Stimulated activated naive CD8-positive, alpha-beta T cell treated with anti-CD3 and anti-CD28 coated beads, Interleukin-15, Interleukin-2, amounts not matched to agents 100 U/mL and 50 U/mL, for 24 hours (primary cell): ENCODE measurements at places on chromosomes 12 and 14.
A peak's percentile ranks its signal among the peaks of the same experiment; 100 is the strongest.

- no peak for DNase-seq
These were observed 7.7 kb downstream of the GATC start for GRCh38 chr12:120453977-120454376.

DNA sequence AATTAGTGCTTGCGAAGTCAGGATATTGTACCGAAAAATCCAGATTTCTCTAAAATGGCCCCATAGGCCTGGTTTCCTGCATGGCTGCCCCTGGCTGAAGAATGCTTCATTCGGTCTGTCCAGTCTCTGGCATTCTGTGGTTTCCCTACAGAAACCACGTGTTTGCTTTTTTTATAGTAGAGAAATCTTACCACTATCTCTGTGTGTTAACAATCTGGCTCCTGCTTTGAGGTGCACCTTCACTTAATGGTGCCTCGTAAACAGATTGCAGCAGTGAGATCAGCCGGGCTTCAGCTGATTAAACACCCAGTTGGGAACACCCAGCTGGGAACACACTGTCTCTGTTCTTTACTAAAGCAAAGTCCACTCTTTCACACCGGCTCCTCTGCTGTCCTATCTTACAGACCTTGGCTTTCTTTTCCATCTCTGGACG, 6.7 kb upstream of the DNAAF2 start:
- DNase-seq = no peak

DNA sequence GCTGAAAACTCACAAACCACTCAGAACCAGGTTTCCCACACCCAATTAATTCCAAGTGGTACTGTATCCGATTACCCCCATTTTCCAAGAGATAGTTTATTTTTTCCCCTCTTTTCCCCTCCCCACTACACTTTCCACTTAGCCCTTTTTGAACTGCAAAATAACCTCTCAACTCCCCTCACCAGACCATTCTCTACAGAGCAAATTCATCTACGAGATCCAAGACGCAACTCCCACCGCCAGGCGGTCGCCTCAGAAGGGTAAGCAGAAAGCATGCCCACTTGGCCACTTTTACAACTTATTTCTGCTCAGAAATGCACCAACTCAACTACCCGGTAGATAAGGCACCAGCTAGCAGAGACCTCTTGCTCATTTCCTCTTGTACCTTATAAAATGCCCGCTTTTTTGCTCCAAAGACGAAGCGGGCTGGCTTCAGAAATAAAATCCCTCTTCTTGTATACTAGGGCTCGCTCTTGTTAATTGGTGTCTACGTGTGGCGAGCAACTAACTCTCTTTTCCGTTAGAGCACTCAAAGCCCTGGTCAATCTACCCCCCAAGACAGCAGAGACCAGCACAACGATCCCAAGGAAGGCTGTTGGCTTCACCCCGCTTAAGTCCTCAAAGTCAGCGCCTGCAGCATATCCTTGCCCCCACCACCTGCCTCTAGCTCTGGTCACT, 910 bp upstream of the SRP54 start:
- peak; percentile 42 for DNase-seq

DNA sequence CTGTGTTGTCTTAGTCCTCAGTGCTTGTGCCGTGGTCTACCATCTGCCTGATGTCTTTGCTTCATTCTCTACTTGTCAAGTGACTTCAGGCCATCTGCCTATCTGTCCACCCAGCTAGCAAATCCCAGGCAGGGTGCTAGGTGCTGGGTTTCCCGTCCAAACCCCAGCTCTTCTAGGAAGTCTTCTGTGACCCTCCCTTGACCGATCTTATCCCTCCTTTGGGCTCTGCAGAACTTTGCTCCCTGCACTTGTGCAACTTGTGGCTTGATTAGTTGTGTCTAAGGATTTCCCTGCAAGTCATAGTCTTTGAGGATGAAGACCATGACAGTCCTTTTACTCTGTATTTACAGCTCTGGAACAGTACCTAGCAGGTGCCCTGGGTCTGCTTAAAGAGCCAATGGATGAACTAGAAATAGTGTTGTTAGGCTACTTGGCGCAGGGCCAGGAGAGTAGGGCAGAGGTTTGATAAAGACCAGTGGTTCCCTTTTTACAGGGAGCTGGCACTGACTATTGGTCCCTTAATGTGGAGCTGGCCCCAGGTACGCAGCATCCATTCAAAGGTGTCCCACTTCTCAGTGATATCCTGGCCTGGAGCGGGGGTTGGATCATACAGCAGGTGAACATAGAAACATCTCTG, 60.1 kb downstream of the ADCK1 start:
- DNase-seq = no peak

- no peak for DNase-seq
These were observed 386.3 kb downstream of the TMEM121 start for GRCh38 chr14:105912641-105913180.

GRCh38 chr12:127383281-127383680, 883.7 kb upstream of the TMEM132C start:
- no peak for DNase-seq

GRCh38 chr14:97824218-97824617, 1027.0 kb downstream of the VRK1 start:
- no peak for DNase-seq

DNA sequence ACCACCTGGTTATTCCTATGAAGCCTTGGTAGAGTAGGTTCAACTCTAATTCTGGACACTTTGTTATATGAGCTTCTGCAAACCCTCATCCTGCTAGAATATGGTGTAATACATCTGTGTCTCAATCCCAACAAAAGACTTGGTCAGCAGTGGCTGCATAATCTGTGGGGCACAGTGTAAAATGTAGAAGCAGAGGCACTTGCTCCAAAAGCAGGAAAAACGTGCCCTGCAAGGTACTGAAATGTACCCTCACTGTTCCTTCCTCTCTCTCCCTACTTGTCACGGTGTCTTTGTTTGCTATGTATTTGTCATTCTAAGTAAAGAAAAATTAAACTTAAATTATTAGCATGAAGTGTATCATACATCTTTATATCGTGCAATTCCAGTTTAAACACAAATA, 267.9 kb downstream of the BCL11B start:
- no peak for DNase-seq

DNA sequence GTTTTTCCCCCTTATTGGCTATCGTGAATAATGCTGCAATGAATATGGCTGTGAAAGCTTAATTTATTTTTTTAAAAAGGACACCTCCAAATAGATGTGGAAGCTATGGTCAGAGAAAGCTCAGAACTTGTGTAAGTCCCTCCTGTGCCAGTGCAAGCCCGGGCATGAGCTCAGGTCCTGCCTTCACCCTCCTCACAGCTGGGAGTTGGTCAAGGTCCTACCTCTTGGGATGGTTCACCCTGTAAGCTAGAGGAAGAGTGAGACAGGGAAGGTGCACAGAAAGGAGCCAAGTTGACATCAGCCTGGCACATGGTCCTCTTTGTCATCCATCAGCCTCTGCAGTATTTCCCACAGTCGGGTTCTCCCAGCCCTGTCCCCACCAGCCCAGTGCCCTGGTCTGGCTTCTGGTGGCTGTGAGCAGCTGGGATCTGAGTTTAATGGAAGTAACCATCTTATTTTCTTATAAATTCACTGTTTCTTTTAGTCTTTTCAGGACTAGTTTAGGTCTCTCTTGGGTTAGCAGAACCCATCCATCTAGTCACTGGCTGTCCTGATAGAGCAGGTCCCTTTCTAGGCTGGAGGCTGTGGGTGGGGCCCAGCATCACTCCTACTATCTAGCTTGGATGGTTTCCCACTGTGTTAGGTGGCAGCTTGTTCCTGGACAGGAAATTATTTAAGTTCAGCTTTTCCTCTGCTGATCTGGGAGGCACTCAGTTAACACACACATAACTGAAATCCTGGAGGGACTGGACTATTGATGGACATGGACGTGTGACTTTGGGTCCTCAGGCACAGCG, 11.8 kb upstream of the PLEKHG3 start:
- DNase-seq = no peak

DNA sequence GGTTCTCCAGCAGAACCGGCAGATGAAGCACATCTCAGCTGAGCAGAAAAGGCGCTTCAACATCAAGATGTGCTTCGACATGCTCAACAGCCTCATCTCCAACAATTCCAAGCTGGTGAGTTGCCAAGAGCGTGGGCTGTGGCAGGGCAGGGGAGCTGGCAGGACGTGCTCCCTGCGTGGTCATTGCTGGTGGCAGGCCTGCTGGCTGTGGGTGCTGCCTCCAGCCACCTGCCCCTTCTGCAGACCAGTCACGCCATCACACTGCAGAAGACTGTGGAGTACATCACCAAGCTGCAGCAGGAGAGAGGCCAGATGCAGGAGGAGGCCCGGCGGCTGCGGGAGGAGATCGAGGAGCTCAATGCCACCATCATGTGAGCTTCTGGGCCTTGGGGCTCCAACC, 35.8 kb downstream of the IL31 start:
- no peak for DNase-seq

DNA sequence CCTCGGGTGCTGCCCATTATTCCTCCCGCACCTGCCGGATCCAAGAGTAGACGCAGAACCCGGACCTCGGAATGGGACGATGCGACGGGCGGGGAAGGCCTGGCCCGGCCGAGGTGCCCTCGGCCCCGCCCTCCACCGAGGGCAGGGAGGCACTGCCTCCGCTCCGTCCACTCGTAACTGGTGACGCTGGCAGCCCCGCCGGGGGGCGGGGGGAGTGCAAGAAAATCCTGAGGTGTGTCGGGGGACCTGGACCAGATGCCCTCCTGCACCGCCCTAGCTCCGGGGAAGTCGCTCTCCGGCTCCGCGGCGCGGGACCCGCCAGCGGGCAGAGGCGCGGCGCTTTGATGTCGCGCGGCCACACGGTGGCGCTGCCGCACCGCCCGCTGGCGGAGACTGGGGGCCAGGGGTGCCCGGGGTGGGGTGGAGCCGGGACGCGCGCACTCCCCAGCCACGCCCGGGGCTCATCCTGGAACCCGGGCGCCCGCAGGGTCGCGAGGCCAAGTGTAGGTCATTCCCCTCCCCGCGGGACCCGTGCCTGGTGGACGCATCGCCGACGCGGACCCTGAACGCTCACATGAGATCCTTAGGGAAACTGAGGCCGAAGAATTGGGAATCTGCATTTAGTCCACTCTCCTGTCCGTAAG, 202.8 kb downstream of the TTC8 start:
- DNase-seq = peak; percentile 73

- DNase-seq = no peak
These were observed 6.1 kb downstream of the KRT81 start for GRCh38 chr12:52285172-52285745.

GRCh38 chr12:77349689-77350370, 284.5 kb upstream of the E2F7 start:
- DNase-seq = no peak

GRCh38 chr12:3655328-3655900, 97.5 kb downstream of the CRACR2A start:
- no peak for DNase-seq

GRCh38 chr12:38823738-38824137, 81.7 kb downstream of the CPNE8 start:
- no peak for DNase-seq

DNA sequence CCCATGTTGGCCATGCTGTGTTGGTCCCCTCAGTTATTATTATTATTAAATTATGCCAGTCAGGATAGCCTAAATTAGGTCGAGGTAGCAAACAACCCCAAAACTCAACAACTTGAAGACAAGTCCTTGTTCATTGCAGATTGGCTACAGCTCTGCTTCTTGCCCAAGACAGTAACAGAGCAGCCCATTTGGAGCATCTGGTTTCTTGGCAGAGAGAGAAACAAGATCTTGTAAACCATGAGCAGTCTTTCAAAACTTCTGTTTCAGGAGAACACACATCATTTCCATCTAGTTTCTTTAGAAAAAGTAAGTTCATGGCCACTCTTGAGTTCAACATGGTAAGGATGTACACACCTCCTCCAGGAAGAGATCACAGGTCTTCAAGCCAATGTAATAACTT, 52.3 kb downstream of the E2F7 start:
- DNase-seq = no peak

- DNase-seq = no peak
These were observed 267.6 kb upstream of the SFSWAP start for GRCh38 chr12:131443019-131444000.

DNA sequence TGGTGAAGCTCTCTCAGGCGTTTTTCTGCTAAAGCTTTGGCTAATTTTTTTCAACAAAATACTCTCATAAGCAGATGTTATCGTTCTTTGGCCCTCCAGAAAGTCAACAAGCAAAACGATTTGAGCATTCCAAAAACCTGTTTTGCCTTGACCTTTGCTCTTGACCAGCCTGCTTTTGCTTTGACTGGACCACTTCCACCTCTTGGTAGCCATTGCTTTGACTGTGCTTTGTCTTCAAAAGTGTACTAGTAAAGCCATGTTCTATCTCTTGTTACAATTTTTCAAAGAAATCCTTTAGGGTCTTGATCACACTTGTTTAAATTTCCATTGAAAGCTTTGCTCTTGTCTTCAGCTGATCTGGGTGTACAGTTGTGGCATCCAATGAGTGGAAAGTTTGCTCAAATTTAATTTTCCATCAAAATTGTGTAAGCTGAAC, 10.7 kb upstream of the ARID4A start:
- no peak for DNase-seq

- DNase-seq = no peak
These were observed 878 bp downstream of the TMEM119 start for GRCh38 chr12:108596854-108597558.

- DNase-seq = no peak
These were observed 232.3 kb downstream of the MED13L start for GRCh38 chr12:116045150-116045549.

DNA sequence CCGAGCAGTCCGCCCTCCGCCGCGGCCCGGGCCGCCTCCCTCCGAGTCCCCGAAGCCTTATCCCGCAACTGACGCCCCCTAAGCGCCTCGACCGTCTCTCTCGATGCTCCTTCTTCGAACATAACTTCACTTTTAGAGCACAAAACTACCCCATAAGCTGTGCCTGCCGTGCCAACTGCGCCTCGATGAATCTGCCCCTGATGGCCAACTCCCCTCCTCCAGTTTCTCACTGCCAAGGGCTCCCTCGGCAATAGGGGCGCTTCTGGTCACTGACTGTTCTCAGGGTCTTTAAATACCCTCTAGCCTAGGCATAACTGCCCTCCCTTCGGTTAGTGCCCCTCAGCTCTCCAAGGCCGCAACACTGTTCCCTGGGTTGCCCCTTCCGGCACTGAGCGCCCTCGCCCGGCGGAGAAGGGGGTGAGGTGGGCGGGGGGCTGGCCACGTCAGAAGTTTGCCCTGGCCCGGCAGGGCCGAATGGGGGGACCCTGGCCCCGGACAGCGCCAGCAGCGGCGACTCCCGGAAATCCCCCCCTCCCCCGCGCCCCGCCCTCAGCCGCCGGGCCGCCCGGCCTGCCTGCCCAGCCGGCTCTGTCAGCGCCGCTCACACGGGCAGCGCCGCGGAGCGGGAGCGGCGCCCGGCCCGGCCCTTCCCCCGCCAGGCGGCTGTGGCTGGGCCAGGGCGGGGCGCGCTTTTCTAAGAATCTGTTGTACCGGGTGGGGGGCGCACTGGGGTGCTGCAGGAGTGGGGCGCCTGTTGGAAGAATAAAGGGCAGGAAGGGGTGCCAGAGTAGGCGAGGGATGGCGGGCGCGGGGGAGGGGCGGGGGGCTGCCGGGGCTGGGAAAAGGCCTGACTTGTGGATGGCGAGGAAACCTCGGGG, 10.6 kb downstream of the RARG start:
- peak; percentile 70 for DNase-seq

DNA sequence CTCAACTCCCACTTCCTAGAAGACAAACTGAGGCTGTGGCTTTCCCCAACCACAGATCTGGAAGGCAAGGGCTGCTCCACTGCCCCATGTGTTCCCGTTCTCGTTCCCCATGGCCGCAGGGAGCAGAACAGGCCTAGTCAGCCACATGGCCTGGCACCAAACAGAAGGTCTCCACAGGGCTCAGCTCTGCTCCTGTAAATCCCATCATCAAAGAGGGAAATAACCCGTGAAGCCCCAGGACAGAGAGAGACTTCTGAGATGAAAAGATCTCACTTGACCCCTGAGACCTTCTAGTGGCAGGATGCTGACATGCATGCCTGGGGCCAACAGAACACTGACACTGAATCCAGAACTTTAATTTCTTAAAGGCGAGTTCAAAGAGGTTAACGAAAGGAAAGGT, 68.9 kb downstream of the BCL11B start:
- no peak for DNase-seq

GRCh38 chr14:78022059-78022458, 148.1 kb upstream of the NRXN3 start:
- DNase-seq = peak; percentile 74
